Calu3 (cell line): ENCODE measurements at places on chromosomes 2 and 18. TPM values are rescaled to one million over a fixed set of nuclear protein-coding genes. Genes with fewer than 3 reads are reported as not detected.
A peak's percentile ranks its signal among the peaks of the same experiment; 100 is the strongest.

The CNRIP1 gene
- total RNA-seq: not detected in 2 replicates

The PIEZO2 gene
- total RNA-seq: 0.24 and 0.91 TPM in 2 replicates

- no peak for DNase-seq
Measured at GRCh38 chr2:28168376-28168775, 224.3 kb upstream of the FOSL2 start.

The NCKAP1 gene
- total RNA-seq: 143 and 157 TPM in 2 replicates

GRCh38 chr18:59661891-59662701 is 35.1 kb downstream of the CCBE1 start:
- DNase-seq: no peak

GRCh38 chr18:55384551-55385275 is 203.3 kb downstream of the TCF4 start:
- DNase-seq: peak; percentile 11

The GALNT13 gene
- total RNA-seq: not detected in 2 replicates

DNA sequence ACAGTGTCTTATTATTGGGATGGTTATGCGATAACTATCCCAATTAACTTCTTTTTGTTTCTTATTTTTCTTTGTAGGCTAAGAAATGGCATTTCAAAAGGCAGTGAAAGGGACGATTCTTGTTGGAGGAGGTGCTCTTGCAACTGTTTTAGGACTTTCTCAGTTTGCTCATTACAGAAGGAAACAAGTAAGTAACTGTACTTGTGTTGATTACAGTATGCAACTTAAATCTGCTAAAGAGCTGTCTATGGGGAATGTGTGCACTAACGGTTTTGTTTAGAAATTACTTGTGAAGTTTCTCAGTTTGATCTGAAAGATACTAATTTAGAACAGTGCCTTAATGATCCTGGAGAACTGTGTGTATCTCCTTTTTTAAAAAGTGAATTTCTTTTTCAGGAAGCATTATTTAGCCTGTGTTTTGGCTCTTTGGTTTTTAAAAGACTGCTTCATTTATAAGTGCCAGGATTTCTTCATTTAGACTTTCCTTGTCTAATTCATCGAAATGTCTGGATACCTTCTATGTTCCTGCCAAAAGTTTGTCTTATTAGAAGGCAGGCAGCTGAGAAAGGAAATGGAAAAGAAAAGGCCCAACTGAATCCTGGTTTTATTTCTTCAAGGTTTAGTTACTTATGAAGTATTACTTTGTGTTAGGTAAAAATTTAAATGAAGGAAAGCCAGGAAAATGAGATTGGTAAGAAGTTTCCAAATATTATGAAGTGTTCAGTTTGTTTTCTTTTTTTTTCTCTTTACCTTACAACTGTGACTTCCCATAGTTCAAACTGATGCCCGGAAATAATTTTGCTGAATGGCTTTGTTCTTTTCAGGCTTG is 40.1 kb downstream of the GPD2 start:
- DNase-seq: no peak

The PDIA6 gene
- 313 and 317 TPM in 2 replicates for total RNA-seq

DNA sequence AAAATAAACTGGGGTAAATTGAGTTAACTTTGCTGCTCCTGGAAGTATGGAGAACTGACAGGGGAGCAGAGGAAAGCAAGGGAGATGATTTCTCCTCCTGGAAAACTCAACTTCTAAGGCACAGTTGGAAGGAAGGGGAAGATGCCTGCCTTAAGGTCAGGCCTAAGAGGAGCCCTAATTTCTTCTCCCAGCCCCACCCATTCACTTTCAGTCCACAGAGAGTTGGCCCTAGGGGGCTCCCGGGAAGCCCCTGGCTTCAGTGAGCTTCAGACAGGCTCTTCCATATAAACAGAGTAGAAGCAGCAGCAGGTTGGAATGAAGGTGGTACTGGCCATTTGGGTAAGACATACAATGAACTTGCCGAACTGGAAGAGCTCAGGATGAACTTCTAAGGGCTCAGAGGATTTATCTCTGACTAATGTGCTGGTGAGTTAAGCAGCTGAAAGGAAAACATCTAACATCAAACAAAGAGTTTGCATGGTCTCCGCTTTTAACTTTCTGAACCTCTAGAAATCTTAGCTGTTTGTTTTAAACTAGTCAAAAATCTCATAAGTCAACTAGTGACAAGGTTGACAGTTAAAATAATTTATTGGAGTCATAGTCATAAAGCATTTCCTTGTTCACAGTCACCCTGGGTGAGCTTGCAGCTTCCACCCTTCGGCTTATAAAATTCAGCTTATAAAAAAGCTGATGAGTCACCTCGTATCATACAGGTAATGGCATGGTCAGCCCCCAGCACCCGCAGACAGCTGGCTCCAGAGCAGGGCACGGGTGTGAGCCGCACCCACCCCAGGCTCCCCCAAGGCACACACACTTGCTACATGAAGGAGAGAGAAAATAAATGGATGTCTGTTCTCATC is 9.8 kb downstream of the MALL start:
- DNase-seq: peak; percentile 84

DNA sequence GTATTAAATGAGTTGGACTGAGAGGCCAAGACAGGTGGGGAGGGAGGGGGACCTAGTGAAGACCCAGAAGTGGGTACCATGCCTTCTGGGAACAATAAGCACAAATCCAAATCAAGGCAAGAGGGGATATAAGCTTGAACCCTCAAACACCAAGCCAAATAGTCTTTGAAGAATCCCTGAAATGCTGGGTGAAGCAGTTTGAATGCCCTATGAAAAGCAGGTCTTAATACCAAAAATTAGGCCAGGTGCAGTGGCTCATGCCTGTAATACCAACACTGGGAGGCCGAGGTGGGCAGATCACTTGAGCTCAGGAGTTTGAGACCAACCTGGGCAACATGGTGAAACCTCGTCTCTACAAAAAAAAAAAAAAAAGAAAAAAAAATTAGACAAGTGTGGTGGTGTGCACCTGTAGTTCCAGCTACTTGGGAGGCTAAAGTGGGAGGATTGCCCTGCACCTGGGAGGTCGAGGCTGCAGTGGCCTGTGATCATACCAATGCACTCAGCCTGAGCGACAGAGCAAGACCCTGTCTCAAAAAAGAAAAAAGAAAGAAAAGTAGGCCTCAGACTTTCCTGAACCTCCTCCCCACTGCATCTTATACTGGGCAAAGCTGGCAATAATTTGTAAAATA is 3.5 kb downstream of the PCBP1 start:
- DNase-seq: no peak

The CYP26B1 gene
- 3.0 and 5.1 TPM in 2 replicates for total RNA-seq

The DOK1 gene
- 2.1 and 2.5 TPM in 2 replicates for total RNA-seq

The AKAIN1 gene
- not detected in 2 replicates for total RNA-seq

GRCh38 chr2:119932809-119933208 is 80.1 kb upstream of the EPB41L5 start:
- no peak for DNase-seq

DNA sequence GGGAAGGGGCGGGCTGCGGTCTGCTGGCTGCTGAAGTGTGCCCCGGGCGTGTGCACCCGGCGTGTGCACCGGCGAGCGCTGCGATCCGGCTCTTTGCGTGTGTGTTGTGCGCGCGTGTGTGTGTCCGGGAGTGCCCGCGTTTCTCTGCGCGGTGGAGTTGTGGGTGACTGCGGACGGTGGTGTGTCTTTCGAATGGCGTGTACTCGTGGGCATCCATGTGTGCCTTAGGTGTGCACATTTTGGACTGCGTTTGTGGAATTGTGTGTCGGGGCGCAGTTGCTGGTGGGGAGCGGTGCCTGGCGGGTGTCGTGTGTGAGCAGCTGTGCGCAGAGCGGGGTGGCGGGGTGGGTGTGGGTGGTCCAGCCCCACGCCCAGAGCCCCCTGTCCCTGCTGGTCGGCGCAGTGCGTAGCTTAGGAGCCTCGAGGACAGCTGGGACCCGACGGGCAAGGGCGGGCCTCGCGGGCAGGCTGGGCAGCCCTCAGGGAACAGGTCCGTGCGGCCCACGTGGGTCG is 533 bp downstream of the HPCAL1 start:
- DNase-seq: no peak

DNA sequence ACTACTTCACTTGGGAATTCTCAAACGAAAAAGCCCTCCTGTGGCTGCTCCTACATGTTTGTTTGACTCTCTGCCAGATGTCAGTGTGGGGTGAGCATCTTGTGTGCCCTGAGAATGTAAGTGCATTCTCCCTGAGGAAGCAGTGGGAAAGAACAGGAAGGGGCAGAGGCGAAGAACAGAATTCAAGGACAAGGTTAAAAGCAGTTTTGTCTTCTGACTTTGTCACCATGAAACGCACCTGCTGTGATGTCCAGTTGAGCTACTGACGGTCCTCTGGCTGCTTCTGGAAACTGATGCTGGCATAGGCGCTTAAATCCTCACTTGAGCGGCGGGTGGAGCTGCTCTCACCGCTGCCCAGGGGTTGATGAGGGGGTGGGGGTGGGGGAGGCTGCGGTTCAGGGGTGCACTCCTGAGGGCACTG is 4.9 kb downstream of the IRS1 start:
- DNase-seq: no peak

The ACMSD gene
- total RNA-seq: not detected in 2 replicates

The PSMA8 gene
- not detected in 2 replicates for total RNA-seq

The C2orf66 gene
- 0.35 and 0.37 TPM in 2 replicates for total RNA-seq

The MROH2A gene
- 0.33 and 0.76 TPM in 2 replicates for total RNA-seq

The ADGRF3 gene
- 0.24 and 0.59 TPM in 2 replicates for total RNA-seq

- peak; percentile 40 for DNase-seq
Measured at GRCh38 chr2:205763708-205764211, 81.5 kb downstream of the NRP2 start.

The PLEKHH2 gene
- 20.7 and 21.2 TPM in 2 replicates for total RNA-seq

The HOXD8 gene
- total RNA-seq: not detected in 2 replicates

The NEU2 gene
- total RNA-seq: not detected in 2 replicates

The SERPINB10 gene
- total RNA-seq: not detected in 2 replicates

DNA sequence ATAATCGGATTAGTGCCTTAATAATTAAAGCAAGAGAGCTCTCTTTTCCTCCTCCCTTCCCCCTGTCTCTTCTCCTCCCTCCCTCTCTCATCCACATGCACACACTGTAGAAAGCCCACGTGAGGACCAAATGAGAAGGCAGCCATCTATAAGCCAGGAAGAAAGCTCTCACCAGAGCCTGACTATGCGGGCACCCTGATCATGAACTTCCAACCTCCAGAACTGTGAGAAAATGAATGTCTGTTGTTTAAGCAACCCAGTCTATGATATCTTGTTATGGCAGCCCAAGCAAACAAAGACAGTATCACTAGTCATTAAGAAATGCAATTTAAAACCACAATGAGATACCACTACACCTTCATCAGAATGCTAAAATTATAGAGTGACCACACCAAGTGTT is 220.3 kb downstream of the EN1 start:
- DNase-seq: no peak

GRCh38 chr2:44949329-44950151 is 8.0 kb downstream of the SIX3 start:
- DNase-seq: peak; percentile 40

- DNase-seq: no peak
Measured at GRCh38 chr2:4486971-4487370, 783.6 kb downstream of the DCDC2C start.

The MC5R gene
- not detected in 2 replicates for total RNA-seq

The CFAP65 gene
- total RNA-seq: 0.68 and 1.3 TPM in 2 replicates
